ENCODE measurements at places on chromosomes 2 and 18.

DNA sequence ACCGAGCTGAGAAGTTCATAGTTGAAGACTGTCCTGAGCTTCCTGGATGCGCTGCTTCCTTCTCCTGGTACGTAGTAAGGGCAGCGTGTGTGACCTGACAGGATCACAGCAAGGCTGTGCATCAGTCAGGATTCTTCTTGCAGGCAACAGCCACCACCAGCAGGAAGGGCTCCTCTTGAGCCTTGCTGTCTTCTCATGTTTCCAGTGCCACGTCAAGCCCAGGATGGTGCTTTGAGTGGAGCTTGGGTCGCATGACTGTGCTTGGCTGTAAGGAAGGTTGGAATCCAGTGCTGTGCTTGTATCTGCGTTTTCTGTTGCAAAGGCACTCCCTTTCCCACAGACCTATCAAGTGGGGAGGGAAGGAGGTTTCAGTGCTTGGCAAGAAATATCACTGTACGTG is 194.3 kb downstream of the LDLRAD4 start:
- DNase-seq = no peak

GRCh38 chr18:38257661-38258060 is 692.1 kb upstream of the CELF4 start:
- no peak for DNase-seq

DNA sequence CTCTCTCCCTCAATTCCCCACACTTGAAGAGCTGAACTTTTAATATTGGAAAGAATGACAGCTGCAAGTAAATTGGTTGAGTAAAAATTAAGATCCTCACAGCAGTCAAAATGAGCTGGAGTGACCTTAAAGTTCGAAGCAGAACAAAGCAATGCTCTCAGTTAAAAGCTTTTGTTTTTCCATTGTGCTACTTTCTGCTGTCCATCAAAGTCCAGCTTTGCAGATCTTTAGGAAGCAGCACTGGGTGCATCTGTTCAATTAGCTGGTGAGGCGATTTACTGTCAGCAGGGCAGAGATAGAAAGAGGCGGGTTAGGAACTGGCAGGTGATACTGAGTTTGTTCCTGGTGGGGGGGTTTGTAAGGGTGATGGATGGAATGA is 834.8 kb downstream of the CPS1 start:
- peak; percentile 64 for DNase-seq

- no peak for DNase-seq
Measured at GRCh38 chr2:118388771-118389170, 300.5 kb downstream of the INSIG2 start.

- no peak for DNase-seq
Measured at GRCh38 chr18:12044591-12044990, 49.1 kb upstream of the ANKRD62 start.

DNA sequence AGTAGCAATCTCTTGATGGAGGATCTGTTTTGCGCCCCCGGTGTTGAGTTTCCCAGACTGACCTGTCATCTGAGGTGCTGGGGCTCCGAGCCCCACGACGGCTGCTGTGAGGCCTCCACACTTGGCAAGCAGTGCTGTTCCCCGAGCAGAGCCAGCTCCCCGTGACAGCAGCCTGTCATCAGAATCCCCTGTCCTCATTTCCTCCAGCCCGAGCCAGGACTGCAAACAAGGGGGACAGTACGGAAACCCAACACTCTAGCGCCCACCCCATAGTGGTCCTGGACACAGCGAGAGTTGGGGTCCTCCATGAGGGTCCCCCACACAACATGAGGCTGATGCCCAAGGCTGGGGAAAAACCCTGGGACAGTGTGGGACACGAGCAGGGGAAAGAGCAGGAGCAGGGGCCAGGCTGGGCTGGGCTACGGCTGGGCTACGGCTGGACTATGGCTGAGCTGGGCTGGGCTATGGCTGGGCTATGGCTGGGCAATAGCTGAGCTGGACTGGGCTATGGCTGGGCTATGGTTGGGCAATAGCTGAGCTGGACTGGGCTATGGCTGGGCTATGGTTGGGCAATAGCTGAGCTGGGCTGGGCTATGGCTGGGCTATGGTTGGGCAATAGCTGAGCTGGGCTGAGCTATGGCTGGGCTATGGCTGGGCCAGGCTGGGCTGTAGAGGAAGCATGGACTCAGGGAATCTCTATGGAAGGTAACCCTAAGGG is 1.5 kb upstream of the KLHL30 start:
- DNase-seq = no peak

DNA sequence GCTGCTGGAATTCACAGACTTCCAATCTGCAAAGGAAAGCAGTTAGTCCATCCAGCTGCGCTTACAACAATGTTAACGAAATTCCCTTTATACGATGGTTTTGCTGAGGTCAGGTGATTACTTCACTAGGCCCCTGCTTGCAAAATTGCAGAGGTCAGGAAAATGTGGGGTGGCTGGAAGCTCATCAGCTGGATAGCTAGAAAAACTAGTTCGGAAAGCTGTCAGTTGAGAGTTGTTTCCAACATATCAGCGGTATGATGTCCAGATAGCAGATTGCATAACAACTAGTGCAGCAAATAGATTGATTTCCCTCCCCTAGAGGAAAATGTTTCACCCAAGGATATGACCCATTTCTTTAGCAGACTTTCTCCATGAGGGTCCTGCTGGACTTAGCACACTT is 2021.1 kb upstream of the CELF4 start:
- no peak for DNase-seq

DNA sequence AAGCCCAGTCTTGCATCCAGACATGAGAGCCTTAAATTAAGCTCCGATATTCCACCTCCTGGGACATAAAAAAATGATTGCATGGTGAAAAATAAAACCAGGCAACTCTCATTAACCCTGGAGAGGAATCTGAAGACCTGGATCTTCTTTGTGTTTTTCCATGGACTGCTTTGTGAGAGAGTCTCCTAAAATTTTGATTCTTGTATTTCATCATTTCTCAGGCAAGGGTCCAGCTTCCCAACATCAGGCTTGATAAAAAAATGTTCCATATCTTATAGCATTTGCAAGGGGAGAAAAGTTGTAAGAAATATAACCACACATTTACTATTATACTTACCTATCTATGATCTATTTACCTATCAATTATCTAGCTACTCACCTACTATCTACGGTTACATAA is 327.5 kb upstream of the SPHKAP start:
- no peak for DNase-seq

Measured in globus pallidus (tissue), 1 donor.